ENCODE measurements at places on chromosomes 12 and 14.

GRCh38 chr14:25887251-25887878, 710.5 kb downstream of the NOVA1 start:
- DNase-seq, result no peak

DNA sequence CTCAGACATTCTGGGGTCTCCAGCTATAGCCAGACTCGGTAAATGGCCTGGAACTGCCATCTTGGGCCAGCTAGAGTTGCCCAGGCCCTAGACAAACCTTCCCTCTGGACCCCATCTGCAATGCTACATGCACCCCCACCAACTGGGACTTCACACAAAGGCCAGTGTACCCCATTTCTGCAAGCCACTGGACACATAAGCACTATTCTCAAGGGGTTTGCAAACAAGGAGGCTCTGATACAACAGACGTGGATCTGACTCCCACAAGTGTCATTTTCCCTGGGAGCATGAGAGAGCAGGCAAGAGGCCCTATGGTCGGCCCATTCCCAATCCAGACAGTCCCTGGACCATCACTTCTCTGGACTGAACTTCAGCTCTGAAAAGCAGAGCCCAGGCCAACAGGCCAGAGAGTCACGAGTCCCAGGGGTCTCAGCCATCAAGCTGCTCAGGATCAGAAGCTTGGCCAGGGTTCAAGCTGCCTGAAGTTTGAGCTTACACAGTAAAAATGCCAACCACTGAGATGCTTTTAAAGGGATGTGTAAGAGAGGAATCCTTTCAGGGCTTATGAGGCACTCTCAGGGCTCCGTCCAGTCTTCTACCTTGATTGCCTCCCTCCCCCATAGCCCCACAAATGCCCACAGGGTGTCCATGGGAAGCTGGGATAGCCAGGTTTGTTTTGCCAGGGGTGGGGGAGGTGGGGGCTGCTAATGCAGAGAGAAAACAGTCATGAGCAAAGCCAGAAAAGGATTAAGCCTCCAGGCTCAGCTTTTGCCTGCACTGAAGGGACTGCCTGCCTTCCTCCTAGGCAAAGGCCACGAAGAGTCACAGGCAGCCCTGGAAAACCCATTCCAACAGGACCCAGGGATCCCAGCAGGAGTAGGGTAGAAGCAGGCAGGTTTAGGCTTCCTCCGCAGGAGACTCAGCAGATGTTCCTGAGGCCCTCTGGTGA, 31.7 kb upstream of the PNMA1 start:
- DNase-seq, result no peak

- DNase-seq, result peak; percentile 77
Observed at GRCh38 chr12:121781998-121782979, 11.2 kb downstream of the RHOF start.

- DNase-seq, result no peak
Observed at GRCh38 chr12:97645726-97646125, 183.1 kb downstream of the RMST start.

- no peak for DNase-seq
Observed at GRCh38 chr14:75783184-75783583, 122.1 kb downstream of the TTLL5 start.

- no peak for DNase-seq
Observed at GRCh38 chr12:79397609-79398008, 293.2 kb downstream of the PAWR start.

DNA sequence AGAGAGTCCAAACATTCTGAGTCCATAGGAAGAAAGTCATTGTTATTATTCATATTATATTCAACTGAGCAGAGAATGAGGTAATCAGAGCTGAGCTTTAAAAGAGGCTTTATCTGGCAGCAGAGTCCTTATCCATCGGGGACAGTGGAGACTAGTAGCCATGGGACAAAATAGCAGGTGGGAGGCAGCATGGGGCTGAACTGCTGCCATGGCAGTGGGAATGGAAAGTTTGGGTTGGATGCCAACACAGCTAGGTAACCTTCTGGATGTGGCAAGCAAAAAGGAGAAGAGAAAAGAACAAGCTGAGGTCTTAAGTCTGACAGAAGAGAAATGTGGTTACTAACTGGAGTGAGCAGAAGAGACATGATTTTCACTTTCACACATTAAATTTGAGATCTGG, 71.0 kb upstream of the CDKN3 start:
- DNase-seq, result no peak

DNA sequence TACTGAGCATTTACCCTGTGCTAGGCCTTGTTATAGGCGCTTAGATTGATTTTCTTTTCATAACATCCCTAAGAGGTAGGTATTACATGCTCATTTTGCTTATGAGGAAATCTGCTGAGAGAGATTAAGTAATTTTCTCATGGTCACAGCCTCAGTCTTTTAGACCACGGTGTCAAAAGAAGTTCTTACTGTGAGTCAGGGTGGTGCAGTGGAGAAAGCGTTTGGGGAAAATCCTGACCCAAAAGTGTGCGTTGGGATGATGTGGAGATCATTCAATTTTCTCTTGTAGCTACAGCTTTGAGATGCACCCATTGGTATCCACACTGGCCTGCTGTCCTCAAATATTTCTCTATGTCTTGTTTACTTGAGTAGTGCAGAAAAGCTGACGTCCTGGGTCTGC, 8.2 kb downstream of the ANG start:
- no peak for DNase-seq

GRCh38 chr12:49741882-49742620, 694 bp downstream of the TMBIM6 start:
- peak; percentile 87 for DNase-seq

DNA sequence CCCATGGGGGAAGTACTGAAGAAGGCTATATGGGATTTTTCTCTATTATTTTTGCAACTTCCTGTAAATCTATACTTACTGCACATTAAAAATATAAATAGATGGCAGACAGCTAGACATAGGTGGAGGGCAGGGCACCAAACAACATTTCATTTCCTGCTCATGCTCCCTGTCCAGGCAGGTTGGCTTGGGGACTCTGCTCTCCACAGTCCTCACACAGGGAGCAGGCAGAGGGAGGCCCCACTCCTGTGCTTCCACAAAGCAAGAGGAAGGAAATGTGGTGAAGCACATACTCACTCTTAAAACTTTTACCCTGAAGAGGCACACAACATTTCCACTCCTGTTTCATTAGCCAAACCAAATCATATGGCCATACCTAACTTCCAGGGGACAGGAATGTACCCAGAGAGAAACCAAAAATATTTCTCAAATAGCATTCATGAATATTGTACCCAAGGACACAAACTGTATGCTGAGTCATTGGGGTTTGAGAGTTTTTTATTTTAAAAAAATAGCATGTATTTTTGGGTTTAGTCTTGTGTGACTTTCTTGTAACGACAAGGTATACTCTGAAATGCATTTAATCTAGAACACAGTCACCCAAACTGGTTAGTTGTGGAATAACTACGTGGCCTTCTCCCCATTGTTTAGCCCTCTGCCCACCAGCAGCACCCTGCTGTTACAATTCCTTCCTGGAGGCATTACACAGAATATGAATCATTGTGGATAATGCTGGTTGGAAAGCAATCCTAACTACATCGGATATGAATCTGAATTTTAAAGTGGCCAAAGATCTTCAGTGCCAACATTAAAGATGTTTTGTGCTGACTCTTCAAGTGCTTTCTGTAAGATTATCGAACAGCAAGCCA, 40.9 kb downstream of the RTN1 start:
- no peak for DNase-seq

DNA sequence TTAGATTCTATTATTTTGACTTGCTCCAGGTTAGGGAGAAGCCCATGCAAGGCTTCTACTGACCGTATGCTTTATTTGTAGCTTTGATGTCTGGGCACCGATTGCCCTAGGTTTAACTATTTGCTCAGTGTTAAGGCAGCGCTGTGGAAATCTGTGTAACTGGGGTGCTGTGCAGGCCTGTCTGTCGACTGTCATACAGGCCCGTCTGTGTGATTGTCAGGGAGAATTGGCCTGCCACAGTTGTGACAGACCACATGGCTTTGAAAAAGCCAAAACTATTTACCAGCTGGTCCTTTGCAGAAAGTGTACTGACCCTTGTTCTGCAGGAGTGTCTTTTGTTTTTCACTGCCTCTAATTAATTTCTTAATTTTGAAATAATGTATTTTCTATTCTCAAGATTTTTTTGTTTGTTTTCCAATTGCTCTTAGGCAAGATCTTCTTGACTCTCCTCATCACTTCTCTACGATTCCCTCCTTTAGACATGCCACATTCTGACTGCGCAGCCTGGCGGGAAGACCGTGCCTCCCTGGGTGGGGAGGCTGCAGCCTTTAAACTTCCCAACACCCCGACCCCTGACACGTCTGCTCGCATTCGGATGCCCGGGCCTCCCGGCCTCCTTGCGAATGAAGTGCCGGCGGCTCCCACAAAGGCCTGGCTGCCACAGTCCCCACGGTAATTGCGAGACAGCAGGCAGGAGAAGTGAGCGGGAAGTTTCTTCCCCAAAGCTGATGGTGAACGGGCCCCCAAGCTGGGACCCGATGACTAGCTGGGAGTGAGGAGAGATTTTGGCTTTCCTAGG, 99.0 kb upstream of the EVL start:
- no peak for DNase-seq

DNA sequence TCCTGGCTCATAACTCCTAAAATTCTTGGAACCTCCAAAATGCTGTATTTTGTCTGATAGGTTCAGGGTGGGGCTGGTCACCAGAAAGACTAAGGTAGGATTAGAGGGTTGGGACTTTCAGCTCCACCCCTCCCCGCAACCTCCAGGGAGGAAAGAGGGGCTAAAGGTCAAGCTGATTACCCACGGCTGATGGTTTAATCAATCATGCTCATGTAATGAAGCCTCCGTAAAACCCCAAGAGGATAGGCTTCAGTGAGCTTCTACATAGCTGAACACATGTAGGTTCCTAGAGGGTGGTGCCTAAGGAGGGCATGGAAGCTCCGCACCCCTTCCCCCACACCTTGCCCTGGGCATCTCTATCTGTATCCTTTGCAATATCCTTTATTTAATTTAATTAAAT, 60.0 kb downstream of the DGLUCY start:
- no peak for DNase-seq

GRCh38 chr12:46351886-46352650, 20.5 kb downstream of the SLC38A2 start:
- no peak for DNase-seq

DNA sequence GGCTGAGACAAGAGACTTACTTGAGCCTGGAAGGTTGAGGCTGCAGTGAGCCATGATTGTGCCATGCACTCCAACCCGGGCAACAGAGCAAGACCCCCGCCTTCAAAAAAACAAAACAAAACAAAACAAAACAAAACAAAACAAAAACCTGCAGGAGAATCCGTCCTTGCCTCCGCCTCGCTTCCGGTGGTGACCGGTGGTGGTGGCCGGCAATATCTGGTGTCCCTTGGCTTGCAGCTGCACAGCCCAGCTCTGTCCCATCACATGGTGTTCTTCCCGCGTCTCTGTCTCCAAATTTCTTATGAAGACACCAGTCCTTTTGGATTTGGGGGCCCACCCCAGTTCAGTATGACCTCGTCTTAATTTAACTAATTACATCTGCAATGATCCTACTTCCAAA, 10.0 kb downstream of the SMIM41 start:
- no peak for DNase-seq

DNA sequence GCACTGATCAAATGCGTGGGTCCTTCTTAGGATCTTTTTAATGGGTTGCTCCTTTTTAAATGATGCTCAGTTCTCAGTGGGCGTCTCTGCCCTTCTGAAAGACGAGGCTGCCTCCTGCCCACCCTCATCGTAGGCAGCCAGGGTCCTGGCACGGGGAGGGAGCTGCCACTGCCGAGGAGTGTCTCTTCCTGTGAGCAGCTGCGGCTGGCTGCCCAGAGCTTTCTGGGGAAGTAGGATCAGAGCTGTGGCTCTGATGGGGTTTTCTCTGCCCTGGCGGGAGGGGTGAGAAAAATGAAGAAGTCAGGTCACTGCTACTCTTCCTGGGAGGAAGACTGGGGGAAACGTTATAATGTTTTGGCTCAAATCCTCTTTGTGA, 31.1 kb upstream of the BEGAIN start:
- no peak for DNase-seq
